ENCODE measurements at places on chromosomes 5 and 9.

GRCh38 chr9:125137200-125137599, 6.1 kb downstream of the SCAI start:
- no peak for DNase-seq

- DNase-seq, result no peak
Observed at GRCh38 chr9:35891646-35892045, 14.4 kb upstream of the HRCT1 start.

DNA sequence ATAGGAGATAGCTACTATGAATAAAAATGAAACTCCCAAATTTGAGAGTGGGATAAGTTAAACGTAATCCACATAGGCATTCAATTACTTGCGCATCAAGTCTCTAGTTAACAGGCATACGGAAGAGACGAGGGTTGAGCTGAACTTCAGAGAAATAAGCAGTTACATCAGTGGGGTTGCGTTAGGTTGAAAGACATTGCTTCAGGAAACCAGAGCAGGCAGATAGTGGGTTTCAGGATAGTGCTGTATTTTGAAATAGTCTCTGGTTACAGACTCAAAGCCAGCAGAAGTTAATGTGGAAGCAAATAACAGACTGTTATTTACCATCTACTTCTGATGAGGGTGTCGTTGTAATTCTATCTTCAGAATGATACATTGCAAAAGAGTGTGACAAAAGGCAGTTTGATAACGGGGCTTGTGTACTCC, 533.4 kb downstream of the PDE4D start:
- DNase-seq, result no peak

- no peak for DNase-seq
Observed at GRCh38 chr9:37534901-37535300, 41.3 kb downstream of the FBXO10 start.

- peak; percentile 61 for DNase-seq
Observed at GRCh38 chr5:79560771-79561524, 47.0 kb upstream of the HOMER1 start.

GRCh38 chr5:115641948-115642347, 16.1 kb upstream of the TMED7 start:
- DNase-seq, result no peak

GRCh38 chr9:134753191-134753590, 111.6 kb downstream of the COL5A1 start:
- DNase-seq, result no peak

GRCh38 chr5:127930311-127930710, 153.3 kb upstream of the SLC12A2 start:
- DNase-seq, result no peak

DNA sequence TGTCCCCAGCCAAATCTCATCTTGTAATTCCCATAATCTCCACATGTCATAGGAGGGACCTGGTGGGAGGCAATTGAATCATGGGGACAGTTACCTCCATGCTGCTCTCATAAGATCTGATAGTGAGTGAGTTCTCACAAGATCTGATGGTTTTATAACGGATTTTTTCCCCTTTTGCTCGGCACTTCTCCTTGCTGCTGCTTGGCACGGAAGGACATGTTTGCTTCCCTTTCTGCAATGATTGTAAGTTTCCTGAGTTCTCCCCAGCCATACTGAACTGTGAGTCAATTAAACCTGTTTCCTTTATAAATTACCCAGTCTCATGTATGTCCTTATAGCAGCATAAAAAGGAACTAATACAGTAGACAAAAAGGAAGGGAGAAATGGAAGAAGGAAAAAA, 76.7 kb upstream of the CCNG1 start:
- no peak for DNase-seq

GRCh38 chr5:137696481-137696880, 39.4 kb downstream of the KLHL3 start:
- no peak for DNase-seq

- no peak for DNase-seq
Observed at GRCh38 chr9:93471124-93471523, 17.7 kb upstream of the FAM120AOS start.

- DNase-seq, result no peak
Observed at GRCh38 chr5:170493028-170493820, 10.6 kb upstream of the KCNIP1 start.

DNA sequence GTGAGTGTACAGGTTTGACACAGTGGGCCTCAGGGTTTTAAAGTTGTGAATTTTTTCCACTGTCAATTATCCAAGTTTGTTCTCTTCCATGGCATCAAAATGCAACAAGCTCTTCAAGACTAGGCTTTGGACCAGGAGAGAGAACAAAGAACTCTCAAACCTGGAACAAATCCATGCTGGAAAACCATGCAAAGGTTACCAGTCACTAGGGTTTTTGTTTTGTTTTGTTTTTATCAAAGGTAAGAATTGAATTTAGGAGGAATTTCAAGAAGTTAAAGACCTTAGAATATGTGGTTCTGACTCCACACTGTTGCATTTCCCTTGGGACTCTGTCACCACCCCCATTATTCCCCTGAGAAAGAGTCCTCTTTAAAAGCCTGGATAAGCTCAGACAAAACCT, 191.1 kb upstream of the PIK3R1 start:
- DNase-seq, result no peak

All from GM06990 (cell line).